ENCODE measurements at places on chromosomes 3 and 15.

GRCh38 chr15:100468285-100468684 is 60.5 kb downstream of the CERS3 start:
- DNase-seq = no peak

GRCh38 chr3:194105292-194105691 is 30.7 kb upstream of the HES1 start:
- no peak for DNase-seq

DNA sequence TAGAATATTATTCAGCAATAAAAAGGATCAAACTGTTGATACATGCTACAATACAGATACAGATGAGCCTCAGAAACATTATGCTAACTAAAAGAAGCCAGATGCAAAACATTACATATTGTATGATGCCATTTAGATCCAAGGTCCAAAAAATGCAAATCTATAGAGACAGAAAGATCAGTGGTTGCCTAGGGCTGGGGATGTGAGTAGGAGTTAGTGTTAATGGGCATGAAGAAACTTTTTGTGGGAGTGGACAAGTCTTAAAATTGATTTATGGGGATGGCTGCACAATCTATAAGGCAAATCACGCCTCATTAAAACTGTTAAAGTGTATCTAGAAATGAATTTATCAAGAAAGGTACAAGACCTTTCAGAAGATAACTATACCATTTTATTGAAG is 45.0 kb downstream of the EHHADH start:
- no peak for DNase-seq

- DNase-seq = no peak
Measured at GRCh38 chr15:33030315-33030714, 164.2 kb downstream of the FMN1 start.

DNA sequence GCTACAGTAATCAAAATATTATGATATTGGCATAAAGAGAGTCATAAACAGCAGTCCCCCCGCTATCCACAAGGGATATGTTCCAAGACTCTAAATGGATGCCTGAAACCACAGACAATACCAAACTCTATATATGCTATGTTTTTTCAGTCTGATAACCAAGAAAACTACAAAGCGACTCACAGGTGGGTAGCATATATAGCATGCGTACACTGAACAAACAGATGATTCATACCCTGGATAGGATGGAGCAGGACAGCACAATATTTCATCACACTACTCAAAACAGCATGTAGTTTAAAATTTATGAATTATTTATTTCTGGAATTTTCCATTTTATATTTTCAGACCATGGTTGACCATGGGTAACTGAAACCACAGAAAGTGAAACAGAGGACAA is 87.0 kb upstream of the PPP2R3A start:
- DNase-seq = no peak

DNA sequence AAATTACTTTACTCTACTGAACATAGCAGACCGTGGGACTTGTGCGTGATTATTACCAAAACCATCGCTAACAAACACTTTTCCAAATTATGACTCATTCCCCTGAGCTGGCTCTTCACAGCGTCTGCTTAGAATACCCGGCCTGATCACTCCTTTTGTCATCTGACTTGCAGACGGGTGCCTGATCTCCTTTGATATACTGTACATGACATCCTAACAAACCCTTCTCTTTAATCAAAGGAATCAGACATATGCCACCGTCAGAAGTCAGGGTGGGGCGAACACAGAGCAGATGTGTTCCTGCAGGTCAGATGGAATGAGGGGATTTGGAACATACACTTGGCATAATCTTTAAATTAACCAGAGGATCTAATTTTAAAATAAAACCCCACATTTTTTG is 48.5 kb upstream of the SH3GL3 start:
- no peak for DNase-seq

DNA sequence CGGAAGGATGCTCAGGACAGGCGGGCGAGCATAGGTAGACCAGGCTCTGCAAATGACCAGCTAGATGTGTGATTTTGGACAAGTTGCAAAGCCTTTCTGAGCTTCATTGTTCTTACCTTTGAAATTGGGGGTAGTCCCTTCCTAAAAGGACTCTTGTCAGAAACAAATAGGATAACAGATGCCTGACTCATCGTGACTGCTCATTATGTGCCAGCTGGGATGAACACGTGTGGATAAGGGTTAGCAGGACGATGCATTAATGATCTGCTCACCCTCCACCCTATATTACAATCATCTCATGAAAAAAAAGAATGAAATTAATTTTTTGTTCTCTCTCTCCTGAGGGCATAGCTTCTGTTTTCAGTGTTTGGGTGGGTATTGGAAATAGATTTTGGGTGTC is 223.4 kb downstream of the NR2F2 start:
- DNase-seq = no peak

DNA sequence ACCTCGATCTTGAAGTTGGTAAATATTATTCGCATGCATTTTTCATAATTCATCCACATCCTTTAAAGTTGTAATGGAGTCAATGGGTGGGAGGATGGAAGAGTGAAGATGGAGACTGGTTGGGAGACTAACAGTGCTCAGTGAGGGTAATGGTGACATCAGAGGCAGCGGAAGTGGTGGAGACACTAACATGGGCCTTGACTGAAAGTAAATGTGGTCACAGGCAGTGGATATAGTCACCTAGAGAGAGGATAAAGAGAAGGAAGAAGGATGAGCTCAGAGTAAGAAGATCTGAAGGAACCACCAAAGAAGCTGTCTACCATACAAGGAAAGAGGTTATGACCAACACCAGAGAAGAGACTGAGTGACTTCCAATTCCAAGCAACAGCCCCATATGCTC is 281.6 kb upstream of the STT3B start:
- no peak for DNase-seq

DNA sequence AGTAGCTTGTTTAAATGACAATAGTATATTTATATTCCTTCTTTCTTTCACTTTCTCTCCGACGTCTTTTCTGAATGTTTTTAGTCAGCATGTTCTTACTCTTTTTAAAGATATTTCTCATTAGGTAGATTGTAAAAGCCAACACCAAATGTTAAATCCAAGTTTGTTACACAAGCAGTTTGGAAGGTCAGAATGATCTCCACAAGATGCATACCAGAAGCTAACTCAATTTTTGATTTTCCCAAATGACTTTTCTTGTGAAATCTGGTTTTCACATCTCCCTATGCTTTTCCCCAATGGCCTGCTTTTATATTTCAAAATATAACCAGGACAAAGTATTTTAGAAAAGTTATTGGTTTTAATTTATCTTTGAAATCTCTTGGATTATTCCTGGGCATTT is 49.7 kb upstream of the TPRG1 start:
- no peak for DNase-seq

DNA sequence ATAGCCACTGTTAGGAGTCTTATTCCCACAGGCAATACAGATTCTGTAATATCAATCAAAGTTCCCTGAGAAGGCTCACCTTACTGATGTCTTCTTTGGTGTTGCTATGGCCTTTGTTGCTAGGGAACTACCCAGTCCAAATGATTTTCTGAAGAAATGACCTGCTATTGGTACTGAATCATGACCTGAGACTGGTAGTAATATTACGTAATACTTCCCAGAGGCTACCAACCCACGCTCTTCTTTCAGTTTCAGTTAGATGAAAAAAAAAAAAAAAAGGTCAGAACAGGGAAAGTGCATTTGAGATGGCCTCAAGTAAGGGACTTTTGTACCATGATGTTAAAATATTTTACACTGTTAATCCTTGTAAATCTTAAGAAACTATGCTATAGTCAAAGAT is 1092.5 kb upstream of the EPHA6 start:
- no peak for DNase-seq

DNA sequence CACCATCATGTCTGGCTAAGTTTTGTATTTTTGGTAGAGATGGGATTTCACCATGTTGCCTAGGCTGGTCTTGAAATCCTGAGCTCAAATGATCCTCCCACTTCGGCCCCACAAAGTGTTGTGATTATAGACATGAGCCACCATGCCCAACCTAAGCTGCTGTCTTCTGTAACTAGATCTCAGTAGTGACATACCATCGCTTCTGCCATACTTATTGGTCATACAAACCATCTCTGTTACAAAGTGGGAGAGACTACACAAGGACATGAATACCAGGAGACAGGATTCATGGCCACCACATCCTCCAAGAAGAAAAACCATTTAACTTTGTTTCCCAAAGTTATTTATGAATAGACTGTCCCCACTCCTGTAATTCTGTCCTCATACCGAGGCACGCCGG is 81.3 kb downstream of the SMAD6 start:
- DNase-seq = no peak

DNA sequence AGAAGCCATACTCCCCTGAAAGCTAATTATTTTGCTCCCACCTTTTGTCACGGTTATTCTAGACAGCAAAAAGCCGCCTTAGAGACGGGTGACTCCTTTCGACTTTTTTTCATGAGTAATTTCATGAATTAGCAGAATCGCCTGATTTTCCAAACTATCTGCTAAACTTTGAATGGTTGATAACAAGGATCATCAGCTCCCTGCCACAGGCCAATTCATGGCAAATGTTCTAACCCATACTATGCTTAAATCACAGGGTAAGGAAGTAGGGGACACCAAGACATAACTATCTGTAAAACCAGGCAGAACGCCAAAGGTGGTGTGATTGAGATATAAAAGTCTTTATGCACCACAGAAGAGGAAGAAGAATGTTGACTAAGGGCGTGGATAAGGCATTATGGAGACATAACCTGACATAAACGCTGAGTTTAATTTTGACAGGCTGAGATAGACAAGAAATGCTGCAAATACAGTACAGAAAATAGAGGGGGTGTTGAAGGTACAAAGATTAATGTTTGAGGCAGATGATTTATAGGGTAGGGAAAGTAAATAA is 891 bp upstream of the DMXL2 start:
- DNase-seq = peak; percentile 18

DNA sequence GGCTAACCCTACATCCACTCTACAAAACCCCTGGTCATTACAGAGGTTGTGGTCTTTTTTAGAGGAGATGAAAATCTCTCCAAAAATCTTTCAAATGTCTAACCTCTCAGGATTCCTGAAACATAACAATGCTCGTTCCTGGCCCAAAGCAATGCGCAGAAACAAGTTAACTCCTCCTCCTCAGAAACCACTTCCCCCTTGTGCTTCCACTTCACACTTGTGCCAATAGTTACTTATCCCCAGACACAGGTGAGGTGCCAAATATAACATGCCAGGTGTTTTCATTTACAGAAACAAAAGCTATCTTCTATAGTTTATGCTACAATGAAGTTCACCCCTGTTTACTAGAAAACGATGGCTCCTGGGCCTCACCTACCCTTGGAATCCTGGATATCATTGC is 6.2 kb downstream of the NDUFAF1 start:
- DNase-seq = no peak

- no peak for DNase-seq
Measured at GRCh38 chr3:52053307-52054304, 2.8 kb downstream of the DUSP7 start.

DNA sequence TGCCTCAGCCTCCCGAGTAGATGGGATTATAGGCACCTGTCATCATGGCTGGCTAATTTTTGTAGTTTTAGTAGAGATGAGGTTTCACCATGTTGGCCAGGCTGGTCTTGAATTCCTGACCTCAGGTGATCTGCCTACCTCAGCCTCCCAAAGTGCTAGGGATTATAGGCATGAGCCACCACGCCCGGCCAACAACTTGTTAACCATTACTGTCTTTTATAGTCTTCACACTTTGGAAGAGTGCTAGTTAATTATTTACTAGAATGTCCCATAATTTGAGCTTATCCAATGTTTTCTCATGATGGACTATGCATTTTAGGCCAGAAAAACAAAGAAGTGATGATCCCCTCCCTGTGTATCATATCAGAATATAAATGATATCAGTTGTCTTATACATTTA is 288.6 kb upstream of the CBLB start:
- no peak for DNase-seq

DNA sequence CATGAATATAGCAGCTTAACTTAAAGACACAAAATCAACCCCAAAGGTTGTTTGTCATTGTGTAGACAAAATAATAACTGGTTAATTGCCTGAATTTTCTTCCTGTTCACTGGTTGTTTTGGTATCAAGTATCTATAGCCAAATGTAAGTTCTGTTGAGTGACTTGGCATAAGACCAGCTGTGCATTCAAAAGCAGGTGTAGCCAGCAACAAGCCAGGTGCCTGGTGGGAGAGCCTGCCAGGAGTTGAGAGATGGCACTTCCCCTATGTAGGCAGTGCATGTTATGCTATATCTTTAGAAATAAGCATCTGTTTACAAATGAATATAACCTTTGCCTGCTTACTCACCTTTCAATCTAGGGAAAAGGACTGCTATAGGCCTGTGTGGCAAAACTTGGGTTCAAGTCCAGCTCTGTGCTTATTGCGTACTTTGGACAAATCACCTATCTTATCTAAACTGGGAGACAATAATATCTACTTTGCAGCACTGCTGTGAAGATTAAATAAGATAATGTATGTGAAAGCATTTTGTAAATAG is 84.9 kb upstream of the TBL1XR1 start:
- DNase-seq = no peak

- no peak for DNase-seq
Measured at GRCh38 chr3:195508185-195508584, 34.9 kb downstream of the PPP1R2 start.

DNA sequence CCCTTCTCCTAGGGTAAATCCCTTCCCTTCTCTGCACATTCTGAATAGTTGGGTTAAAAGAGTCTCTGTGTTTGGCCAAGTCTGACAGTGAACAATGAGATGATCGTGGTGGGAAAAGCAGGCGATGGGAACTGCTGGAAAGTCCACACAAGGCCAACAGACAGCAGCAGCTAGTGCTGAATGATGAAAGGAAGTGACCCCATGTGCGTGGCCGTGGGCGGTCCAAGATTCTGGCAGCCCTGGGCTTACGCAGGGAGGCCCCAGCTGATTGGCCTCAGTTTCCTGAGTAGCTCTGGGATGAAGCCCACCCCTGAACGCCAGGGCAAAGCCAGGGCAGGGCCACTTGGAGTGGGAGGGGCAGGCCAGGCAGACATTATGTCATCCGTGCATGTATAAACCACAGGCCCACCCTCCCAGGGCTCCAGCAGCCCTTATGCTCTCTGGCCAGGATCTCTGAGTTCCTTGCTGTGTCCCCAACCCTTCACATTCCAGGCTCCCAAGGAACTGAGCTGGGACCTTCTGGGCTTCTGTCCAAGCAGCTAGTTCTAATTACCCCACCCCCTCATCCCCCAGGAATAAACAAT is 57.8 kb downstream of the CDC25A start:
- DNase-seq = peak; percentile 46

DNA sequence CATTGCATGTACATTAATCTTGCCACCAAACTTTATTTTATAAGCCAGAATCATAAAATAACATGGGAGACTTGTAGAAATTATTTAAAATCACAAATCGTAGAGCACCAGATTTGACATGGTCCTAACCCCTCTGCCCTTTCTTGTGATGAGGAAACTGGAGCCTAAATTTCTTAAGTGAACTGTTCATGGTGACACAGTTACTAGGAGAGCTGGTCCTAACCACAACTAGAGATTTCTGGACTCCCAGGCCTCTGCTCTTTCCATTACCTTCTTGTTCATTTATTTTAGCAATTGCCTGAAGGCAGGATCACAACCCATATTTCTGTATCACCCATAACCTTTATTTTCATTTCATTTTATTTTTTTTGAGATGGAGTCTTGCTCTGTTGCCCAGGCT is 352.5 kb downstream of the LPP start:
- no peak for DNase-seq

Measured in putamen (tissue), 1 donor.